Activated CD4-positive, alpha-beta T cell treated with anti-CD3 and anti-CD28 coated beads for 24 hours (primary cell): ENCODE measurements at places on chromosomes 6 and 20.

DNA sequence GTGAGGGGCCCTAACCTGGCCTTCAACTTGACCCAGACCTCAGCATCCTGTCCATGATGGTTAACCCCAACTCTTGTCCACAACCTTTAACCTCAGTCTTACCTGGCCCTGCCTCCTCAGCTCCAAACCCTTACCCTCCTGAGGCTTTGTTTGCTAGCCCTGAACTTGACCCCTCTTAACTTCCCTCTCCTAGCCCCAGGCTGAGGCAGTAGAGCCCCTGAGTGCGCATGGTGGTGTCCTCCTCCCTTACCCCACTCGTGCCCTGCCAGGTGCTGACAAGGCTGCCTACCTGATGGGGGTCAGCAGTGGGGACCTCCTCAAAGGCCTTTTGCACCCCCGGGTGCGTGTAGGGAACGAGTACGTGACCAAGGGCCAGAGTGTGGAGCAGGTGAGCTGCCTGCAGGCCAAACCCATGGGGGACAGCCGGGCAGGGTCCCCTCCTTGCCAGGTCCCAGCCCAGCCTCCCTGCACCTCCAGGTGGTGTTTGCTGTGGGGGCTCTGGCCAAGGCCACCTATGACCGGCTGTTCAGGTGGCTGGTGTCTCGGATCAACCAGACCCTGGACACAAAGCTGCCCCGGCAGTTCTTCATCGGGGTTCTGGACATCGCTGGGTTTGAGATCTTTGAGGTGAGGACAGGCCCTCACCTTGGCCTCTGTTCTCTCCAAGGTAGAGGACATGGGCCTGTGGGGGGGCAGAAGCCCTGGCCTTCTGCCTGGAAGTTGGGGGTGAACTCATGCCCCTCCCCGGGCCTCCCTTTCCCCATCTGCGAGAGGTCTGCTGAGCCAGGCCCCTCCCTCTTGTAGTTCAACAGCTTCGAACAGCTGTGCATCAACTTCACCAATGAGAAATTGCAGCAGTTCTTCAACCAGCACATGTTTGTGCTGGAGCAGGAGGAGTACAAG is 31.9 kb downstream of the MYH7B start:
- no peak for DNase-seq

- DNase-seq = no peak
These were observed 43.3 kb downstream of the EPHA7 start for GRCh38 chr6:93376026-93376540.

DNA sequence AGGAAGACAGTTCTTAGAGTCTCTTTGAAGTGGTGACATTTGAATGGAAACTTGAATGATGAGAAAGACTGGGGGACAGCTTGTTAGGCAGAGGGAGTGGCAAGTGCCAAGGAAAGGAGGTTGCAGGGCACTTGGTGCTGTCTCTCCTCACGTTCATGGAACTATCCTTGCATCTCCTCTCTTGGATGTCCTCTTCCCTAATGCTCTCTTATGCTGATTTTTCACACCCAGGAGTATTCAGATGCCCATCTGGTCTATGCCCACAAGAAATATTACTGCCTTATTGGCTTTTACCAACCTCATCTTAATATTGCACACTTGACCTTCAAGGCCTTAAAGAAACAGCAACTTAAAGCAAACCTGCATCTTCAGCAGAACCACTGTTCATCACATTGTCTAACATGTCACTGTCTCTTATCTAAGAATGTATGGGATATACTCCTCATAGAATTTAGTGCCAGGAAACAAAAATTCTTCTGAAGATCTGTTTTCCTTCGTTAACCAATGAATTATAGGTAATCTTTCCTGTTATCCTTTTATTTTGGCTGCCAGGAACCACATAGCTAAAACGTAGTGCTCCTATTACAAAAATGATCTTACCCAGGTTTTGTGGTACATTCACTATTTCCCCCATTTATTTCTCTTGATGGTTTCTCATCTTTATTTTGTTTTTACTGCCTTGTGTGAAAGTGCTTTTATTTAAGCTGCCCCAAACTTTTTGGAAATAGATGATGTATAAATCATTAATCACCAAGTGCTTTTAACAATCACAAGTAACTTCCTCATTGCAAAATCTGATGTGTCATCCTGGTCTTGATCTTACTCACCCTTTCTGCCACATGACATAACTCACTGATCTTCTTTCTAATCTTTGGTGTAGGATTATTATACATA is 12.8 kb downstream of the RGS17 start:
- no peak for DNase-seq

- DNase-seq = no peak
These were observed 73.0 kb downstream of the SLX4IP start for GRCh38 chr20:10508060-10508459.

- DNase-seq = no peak
These were observed 134.6 kb downstream of the SOBP start for GRCh38 chr6:107624541-107624940.

GRCh38 chr20:44110816-44111568 is 76.0 kb downstream of the JPH2 start:
- DNase-seq = no peak

GRCh38 chr6:146857180-146857979 is 258.6 kb downstream of the ADGB start:
- DNase-seq = peak; percentile 64

DNA sequence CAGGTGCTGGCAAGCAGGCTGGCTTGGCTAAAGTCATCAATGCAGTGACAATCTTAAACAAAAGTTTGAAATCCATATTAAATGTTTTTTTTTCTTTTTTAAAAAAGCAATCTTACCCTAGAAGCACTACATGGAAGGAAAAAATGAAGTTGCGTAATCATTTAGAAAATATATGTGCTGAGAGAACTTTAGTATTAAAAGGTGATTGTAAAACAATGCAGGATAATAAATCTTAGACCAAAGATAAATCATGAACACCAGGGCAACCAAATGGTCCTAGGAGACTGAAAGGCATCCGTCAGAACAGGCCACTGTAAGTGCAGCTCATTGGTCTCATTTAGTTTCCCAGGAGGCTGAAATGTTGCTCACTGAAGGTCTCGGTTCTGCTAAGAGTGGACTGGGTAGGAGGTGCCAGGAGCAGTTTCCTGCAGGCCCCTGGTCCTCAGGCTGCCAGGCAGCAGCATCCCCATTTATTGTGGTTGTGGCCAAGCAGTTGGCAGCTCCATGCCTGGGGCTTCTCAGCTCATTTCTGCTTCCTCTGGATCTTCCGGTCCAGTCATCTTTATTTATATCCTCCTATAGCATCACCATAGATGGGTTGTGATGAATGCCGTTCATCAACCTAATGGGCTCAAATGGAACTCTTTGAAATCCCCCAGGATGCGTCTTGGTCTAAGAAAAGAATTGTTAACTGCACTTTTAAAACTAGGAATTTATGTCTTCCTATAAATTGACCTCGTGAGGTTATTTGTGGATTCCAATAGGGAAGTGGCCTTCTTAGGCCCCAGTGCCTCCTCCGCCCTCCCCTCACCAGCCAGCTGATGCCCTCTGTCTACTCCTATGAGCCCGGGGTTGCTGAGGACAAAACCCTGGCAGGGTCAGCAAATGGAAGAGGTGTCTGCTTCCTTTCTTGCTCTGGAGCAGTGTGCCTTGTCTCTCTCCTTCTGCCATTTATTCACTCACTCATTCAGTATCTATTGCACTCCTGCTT is 269.0 kb downstream of the UST start:
- no peak for DNase-seq

GRCh38 chr6:125913864-125914351 is 42.7 kb upstream of the HINT3 start:
- no peak for DNase-seq

- peak; percentile 57 for DNase-seq
These were observed 3.4 kb upstream of the BHLHE23 start for GRCh38 chr20:63009988-63010769.

DNA sequence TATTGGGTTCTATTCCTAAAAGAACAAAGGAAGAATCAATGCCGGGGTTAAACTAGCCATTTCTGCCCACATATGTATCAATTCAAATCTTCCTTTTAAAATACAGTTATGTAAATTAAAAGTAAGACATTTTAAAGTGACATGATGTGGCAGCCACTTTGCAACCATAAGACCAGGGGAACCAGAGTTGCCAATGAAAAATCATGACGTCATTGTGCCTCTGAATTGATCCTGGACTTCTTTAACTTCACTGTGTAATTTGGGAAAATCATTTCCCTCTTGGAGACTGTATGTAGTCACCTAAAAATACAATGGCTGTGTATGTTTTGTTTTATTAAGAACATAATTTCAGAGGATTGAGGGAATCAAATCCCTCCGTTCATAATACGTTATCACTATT is 42.2 kb downstream of the SLC13A3 start:
- no peak for DNase-seq

DNA sequence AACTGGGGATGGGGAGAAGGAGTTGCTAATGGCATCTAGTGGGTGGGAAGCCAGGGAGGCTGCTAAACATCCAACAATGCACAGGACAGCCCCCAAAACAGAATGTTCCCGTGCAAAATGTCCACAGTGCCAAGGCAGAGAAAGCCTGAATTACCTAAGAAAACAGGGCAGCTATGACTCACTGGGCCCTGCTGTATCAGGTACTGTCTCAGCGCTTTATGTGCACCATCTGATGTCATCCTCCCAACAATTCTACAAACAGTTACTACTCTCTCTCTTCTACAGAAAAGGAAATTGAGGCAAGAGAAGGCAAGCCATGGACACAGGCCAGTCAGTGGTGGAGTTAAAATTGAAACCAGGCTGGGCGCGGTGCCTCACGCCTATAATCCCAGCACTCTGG is 3.1 kb downstream of the YTHDF1 start:
- no peak for DNase-seq

DNA sequence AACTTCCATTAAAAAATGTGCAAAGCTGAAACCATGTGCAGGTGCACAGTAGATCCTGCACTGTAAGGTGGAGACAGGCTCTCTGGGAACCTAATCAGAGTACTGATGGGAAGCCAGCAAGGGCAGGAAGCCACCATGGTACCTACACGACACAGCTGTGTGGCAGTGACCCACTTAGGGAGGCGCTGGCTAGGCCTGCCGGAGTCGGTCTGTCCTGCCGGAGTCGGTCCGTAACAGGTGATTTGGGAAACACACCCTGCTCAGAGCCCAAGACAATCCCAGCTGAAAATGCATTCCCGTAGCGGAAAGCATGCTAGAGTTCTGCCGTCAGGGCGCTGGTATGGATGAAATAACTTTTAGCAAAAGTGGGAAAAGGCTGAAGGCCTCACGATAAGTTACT is 17.2 kb downstream of the TXNDC5 start:
- DNase-seq = no peak

GRCh38 chr6:17740559-17741220 is 34.0 kb upstream of the NUP153 start:
- no peak for DNase-seq

DNA sequence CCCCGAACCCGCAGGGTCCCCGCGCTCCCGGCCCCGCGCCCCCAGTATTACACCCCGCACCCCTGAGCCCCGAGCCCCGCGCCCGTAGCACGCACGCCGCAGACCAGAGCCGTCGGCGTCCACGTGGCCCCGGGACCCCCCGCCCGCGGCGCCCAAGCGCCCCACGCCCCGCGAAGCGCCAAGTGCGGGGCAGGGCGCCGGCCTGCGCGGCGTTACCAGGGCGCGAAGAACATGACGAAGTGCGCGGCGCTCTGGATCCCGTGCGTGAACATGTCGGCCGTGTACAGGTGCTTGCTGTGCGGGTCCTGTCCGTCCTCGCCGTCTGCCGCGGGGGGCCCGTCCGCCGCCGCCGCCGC is 312 bp downstream of the TXNDC5 start:
- no peak for DNase-seq

DNA sequence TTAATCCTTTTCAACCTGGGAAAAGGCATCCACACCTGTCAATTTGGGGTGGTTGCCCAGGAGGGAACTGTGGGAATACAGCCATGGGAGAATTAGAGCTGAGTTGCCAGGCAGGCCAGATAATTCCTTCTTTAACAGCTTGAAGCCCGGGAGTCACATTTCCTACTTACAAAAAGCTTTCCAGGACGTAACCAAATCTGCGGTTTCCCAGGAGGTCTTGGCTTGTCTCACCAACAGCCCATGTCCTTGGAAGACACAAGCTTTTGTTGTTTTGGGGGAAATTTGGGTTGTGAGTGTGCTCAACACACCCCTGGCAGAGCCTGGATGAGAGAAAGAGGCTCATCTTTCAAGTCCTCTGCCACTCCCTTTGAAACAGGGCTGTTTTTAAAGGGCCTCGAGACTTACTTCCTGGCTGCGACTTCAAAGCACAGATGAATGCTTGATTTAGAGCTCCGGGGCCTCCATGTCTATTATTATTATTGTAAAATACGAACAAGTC is 465.9 kb upstream of the BTBD3 start:
- no peak for DNase-seq

DNA sequence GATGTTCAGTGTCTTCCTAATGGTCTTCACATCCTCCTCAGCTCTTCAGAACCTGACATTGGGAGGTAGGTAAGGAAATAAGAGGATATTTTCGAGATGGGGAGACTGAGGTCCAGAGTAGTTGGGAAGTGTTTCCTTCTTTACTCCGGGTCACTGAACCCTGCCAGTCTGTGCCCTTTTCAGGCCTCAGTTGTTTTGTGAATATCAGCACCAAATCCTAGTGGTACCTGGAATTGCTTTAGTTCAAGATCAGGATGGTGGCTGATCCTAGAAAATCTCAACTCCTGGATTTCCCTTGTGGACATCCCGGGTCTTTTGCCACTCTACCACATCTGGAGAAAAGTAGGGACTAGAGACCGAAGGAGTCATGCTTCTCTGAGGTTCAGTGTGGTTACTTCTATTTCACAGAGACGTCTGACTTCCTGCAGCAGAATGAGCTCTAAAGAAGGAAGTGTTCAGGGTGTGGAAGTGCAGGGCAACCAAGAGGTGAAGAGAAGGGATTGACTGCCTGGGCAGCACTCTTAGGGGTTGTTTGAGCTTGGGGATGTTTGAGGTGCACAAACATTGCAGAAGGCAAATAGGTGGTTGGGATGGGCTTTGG is 995 bp downstream of the STK4 start:
- DNase-seq = no peak

DNA sequence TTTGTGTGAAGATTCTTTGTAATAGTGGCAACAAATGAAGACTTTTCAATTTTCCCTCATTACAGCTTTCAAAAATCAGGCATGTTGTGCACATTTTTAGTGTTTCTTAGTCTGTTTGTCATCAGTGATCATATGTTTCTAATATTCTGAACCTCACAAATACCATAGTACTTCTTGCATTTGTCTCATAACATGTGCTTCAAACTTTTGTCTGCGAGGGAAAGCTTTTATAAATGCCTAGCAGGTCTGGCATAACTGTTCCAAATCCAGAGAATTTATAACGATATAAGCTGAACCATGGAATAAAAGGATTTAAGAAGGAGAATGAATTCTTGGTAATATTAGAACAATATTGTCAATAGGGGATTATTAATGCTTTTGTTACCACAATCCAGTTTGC is 670.2 kb downstream of the RFPL4B start:
- no peak for DNase-seq
